ENCODE measurements at places on chromosomes 3 and 15.

- no peak for DNase-seq
These were observed 10.3 kb downstream of the USF3 start for GRCh38 chr3:113685956-113686721.

- DNase-seq = no peak
These were observed 29.8 kb downstream of the DNAJC19 start for GRCh38 chr3:180959691-180960090.

DNA sequence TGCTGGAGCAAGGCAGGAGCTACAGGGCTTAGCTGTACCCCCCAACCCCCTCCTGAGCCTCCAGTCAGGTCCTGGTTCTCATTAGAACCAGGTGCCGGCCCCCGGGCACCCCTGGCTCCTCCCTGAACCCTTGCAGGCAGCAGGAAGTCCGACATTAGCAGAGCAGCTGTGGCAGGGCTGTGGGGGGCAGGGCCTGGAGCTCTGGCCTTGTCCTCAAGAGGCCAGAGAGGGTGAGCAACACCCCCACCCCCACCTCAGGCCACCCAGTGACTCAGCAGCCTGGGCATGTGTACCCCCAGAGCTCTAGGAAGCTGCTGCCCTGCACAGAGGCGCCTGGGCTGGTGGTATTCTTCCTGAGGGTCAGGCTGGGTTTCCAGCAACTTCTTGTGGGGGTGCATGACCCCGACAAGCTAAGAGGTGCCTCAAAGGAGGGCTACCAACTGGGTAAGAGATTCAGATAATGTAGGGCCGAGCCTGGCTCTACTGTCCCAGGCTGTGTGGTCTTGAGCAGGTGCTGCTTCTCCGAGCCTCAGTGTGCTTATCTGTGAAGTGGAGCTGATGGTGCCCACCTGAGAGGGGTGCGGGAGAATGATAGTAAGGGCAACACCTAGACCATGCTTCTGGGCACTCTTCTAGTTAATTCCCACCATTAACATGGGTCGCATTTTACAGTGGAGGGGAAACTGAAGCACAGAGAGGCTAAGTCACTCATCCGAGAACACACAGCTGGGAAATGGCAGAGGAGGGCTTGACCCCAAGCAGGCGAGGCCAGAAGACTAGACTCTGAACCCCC, 16.0 kb downstream of the H1-8 start:
- no peak for DNase-seq

DNA sequence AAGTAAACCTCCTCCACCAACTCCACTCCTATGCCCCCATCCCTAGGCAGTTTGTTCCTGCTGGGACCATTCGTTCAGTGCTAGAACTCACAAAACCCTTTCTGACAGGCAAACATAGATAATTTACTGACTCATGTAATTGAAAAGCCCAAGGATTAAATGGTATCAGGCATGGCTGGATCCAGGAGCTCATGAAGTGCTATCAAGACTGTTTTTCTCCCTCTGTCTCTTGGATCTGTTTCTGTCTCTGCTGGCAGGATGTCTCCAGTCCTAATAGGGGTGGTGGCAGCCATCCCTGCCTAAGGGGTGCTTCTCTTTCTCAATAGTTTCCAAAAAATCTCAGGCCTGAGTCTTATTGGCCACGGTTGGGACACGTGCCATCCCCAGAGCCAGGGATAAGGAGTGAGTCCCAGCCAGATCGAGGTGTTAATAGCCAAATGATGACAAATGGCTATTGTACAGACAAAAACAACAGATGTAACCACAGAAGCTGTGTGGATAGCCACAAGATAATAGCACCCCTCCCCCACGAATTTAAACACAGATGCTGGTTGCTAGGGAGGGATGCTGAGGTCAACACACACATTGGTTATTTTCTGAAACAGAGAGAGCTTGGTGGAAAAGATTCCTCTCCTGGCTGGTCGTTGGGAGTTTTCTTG, 168.6 kb downstream of the SHQ1 start:
- DNase-seq = no peak

- DNase-seq = no peak
These were observed 47.5 kb downstream of the ALDH1L1 start for GRCh38 chr3:126132751-126133511.

- no peak for DNase-seq
These were observed 51.5 kb downstream of the RPN1 start for GRCh38 chr3:128598884-128599664.

GRCh38 chr3:192570821-192571791, 156.2 kb downstream of the FGF12 start:
- no peak for DNase-seq

- DNase-seq = no peak
These were observed 190.6 kb downstream of the SHQ1 start for GRCh38 chr3:72657666-72658065.

GRCh38 chr3:11238060-11238459, 34.1 kb upstream of the ATG7 start:
- DNase-seq = no peak

DNA sequence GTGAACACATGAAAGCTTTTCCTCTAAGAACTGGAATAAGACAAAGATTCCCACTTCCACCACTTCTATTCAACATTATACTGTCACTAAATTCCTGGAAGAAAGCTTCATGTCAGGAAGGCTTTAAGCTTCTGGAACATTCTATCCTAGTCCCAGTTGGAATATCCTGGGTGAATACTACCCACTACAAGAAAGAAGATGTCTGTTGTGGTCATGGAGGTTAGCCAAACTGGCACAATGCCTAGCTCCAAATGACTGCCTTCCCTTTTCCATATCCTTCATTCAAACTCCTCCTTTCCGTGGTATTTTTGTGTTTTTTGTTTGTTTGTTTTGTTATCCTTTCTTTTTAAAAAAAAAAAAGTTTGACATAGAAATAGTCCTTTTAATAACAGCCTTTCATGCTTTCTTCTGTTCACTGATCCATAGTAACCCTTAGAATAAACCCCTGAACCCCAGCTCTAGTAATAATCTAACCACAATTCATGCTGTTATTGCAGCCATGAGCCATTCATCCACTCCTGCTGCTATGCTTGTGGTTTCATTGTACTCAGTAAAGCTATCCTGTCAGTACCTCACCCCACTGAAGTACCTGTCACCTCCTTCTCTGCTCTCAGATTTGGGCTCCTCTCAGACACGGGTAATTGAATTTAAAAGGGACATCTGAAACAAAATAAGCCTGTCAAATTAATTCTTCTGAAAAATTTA, 447.5 kb downstream of the IGSF11 start:
- DNase-seq = no peak

DNA sequence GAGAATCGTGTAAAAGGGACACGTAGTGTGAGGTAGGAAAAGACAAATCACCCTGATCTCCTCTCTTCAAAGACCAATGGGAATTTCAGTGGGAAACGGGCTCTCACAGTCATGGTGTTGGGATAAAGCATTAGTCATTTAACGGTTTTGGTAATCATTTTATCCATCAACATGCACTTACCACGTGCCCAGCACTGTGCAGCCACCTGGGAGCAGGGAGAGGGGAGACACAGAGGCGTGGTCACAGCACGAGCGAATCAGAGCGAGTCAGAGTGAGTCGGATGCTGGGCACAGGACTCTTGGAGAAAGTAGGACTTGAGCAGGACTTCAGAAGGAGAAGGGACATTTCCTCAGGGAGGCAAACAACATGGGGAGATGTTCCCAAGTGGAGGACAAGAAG, 130.8 kb downstream of the MINAR1 start:
- no peak for DNase-seq

DNA sequence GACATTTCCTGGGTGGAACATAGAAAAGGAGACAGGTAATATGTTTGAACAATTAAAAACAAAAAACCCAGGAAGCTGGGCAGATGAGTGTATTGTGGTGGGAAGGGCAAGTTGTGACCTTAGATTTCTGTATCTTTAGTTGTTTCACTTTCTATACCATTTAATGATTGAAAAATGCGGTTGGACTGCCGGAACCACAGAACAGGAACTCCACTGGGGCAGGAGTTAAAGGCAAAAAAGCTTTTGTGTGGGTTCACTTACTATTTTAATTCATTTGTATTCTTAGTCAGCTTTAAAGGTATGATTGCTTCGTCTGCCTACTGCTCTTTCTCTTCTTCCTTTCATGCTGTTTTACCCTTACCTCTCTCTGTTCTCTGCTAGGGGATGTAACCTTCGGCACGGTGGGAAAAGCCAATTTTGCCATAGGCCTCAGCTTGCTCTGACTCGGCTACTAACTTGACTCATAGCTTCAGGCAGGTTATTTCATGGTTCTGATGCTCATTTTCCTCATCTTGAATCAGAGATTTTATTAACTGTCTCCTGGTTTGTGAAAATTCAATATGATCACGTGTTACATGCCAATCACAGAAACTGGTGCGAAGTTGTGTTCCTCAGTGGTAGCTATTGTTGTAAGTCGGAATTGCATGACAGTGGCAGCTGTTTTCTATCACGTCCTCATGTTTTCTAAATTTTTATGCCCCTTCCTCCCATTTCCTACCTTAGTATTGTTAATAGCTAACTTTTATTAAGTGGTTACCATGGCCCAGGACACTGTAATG, 1.6 kb upstream of the MCTP2 start:
- no peak for DNase-seq

- no peak for DNase-seq
These were observed 65.1 kb downstream of the NEK11 start for GRCh38 chr3:131091768-131092167.

GRCh38 chr3:113533534-113533892, 1.2 kb downstream of the SIDT1 start:
- no peak for DNase-seq

- no peak for DNase-seq
These were observed 45.5 kb downstream of the SLC28A1 start for GRCh38 chr15:84929795-84930603.

DNA sequence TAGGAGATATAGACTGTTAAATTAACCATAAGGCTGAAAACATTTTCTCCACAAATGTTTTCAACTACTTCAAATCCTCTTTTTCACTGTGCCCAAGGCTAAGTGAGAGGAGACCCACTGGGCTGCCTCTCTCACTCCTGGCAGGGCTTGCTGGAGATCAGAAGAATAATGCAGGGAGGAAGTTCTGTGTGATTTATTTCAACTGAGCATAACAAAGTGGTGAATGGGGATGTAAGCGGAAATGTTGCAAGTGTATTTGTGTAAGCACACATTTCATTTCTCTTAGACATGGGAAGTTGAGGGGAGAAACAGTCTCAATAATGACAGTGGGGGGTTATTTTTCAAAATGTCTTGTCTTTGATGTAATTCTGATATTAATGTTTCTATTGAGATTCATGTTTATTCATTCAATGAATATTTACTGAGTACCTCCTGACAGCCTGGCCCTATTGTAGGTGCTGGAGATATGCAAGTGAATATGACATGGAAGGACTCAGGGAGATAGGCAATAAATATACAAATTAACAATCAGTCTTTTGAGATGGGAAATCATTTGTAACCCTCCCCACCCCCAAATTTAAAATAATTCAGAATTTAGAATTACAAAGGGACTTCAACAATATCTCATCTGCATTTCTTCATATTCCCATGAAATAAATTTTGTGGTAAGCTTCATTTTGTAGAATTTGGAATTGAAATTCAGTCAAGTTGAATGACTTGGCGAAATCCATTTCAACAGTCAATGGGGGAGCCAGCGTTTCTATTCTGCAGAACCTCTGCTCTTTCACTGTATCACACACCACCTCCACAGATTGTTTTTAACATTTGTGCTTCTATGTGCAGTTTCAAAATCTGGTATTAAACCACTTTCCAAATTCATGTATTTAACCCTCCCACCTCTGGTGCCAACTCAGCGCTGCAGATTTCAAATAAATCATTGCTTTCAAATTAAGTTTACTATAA, 247.2 kb downstream of the SLC9A9 start:
- DNase-seq = no peak

DNA sequence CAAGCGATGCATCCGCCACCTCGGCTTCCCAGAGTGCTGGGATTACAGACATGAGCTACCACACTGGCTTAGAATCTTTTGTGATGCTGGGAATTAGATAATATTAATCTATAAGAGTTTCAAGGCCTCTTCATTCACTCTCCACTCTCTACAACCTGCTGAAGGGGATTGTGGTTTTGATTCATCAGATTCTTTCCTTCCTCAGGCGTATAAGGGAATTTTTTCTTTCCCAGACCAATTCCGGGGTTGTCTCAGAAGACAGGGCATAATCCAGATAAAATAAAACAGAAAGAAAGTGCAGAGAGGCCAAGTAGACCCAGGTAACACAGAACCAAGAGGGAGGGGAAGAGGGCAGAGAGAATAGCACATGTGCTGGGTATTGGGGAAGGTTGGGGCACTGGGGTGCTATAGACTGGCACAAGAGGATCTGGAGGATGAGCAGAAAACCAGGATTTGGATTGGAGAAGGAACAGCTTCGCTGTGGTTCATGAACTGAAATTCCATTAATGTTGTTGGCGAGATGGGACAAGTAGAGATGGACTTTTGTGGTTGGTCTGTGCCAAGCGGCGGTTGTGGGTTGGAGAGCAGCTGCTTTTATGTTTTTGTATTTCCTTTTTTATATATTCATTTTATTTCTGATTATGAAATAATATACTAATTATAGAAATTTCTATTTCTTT, 12.8 kb downstream of the ARL6IP5 start:
- DNase-seq = no peak

- no peak for DNase-seq
These were observed 29.0 kb downstream of the CPOX start for GRCh38 chr3:98564282-98565005.

DNA sequence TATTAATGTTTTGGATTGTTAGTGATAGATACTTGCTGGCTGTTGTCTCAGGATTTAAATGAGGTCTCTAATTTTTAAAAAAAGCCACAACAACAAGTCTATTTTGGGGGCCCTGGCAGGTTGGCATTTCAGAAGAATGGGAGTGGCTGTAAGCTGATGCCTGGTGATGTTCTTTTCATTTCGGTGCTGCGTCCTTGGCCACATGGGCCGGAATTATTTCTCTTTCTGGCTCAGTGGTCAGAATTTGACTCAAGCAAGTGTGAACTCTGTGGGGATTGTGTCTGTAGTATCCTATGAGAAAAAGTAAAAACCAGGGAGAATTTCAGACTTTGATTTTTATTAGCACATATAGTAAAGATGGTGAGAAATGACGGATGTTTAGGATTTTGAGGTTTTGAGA, 203.0 kb downstream of the AKAP13 start:
- no peak for DNase-seq

- DNase-seq = no peak
These were observed 50.0 kb upstream of the LCTL start for GRCh38 chr15:66615846-66616245.

DNA sequence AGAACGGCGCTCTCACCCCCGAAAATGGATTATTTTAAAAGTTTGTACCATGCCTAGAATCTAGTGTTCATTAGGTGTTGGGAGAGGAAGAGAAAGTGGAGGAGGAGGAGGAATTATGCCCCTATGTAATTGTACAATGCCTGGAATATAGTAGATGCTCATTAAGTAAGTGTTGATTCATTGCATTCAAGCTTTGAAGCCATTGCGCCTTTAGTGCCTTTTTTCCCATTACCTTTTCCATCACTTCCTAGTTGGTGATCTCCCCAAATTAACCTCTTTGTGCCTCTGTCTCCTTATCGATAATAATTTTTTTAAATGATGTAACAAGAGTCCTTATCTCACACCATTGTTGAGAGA, 220.7 kb upstream of the PRICKLE2 start:
- DNase-seq = no peak

DNA sequence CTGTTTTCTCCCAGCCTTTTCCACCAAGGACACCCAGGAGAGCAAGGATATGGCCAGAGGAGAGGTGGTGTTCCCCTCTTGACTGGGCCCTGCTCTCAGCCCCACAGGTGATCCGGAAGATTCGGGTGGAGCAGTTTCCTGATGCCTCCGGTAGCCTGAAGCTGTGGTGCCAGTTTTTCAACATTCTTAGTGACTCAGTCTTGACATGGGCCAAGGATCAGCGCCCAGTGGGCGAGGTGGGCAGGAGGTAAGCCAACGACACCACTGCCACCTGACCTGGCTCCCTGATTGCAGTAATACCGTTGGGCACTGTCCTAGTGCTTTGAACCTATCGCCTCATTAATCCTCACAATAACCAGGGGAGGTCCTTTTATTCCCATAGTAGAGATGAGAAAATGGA, 25.3 kb upstream of the SLC28A1 start:
- no peak for DNase-seq

Data from activated CD8-positive, alpha-beta memory T cell treated with anti-CD3 and anti-CD28 coated beads for 48 hours (primary cell).